ENCODE measurements at places on chromosomes 2 and 18.

DNA sequence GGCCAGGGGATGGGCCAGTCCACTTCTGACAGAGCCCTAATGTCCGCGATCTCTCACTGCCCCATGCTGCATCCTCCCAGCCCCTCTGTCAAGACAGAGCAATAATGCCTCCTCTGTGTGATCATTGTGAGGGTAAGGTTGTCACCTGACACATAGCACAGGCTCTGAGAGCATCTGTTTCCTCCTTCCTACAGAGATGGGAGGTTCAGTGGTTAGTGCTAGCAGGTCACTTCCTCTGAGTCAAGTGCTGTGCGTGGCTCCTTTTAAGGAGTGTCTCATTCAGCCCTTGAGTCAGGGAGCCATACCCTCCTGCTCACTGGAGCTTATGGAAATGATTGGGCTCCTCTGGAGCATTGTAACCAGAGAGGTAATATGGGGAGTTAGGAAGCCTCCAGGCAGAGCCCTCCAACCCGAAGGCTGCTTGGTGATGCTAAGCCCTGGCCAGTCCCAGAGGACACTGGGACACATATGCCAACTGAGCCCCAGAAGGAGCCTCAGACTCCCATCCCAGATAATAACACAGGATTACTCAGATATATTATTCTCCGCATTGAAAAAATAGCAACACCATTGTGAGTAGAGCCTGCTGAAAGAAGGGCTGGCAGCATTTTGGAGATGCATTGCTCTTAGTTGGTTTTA, 189.0 kb downstream of the GALNT1 start:
- DNase-seq = no peak

DNA sequence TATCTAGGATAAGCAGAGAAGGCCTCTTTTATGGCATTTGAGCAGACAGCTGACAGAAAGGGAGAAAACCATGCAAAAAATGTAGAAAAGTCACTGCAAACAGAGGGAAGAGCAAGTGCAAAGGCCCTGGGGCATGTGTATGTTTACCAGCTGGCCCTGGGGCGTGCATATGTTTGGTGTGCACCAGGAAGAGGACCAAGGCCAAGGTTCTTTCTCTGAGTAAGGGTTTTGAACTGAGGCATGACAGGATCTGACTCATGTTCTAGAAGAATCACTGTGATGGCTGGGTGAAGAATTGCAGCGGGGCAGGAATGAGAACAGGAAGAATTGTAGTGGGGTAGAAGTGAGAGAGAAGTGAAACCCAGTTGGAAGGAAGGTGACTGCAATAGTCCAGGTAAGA, 69.6 kb downstream of the STEAP3 start:
- DNase-seq = no peak

DNA sequence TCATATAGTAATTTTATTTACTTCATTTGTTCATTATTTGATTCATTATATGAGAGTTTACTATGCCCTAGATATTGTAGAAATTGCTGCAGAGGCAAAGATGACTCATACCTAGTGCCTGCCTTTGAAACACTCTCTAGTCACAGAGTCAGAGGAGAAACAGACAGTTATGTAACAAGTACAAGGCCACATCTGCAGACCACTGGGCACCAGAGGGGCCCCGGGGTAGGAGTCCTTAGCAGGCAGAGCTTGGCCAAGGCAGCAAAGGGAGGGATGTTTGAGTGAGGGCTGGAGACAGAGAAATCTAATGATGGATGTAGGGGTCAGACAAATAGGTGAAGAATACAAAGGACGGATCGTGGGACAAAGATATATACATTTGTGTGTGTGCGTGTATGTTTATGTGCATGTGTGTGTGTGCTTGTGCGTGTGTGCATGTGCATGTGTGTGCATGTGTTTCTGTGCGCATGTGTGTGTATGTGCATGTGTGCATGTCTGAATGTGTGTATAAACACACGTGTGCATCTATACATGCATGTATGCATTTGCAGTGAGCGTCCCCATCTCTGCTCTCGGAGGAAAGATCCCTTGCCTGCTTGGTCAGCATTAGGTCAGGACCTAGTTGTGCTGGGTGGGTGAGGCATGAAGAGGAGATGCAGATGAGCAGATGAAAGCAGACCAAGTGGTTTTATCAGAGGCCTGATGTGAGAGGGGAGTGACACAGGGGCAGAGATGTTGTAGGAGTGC, 170.6 kb upstream of the MYT1L start:
- no peak for DNase-seq

GRCh38 chr2:112108178-112108832, 29.9 kb upstream of the FBLN7 start:
- DNase-seq = no peak

DNA sequence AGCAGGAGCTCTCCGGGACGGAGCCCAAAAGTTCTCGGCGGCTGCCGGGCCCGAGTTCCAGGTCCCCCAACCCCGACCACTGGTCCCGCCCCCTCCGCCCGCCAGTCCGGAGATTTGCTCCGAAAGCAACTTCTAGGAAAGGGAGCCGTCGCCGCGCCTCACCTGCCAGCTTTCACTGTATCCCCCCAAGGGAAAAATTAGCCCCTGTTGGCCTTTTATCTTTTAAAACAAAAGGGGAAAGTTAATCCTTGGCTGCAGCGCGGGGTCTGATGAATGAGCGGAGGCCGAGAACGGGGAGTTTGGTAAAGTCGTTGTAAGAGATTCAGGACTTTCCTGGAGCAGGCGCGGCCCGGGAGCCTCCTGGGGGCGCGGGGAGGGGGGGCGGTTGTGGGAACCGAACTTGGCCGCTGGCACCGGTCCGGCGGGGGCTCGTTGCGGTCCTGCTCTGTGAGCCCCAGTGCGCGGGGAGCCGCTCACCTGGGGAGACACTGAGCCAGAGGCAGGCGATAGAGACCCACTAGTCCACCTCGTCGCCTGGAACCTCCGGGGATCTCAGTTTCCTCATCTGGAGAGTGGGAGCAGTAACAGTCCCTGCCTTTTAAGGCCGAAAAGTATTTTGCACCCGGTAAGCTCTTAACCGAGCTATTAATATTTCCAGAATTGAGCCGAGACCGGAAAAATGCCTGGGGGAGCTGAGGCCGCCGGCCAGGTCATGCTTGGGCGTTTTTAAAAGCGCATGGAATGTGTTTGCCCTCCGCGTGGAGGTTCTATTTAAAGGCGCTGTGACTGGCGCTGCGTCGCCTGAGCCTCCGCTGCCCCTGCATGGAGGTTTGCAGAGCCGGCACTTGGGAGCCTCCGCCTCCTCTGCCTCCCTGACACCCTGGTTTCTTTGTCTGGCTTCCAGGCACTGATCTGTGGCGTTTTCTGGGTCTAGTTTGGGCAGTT, 1.1 kb downstream of the EFHD1 start:
- peak; percentile 14 for DNase-seq

GRCh38 chr2:196233021-196233804, 61.8 kb upstream of the STK17B start:
- DNase-seq = peak; percentile 89

DNA sequence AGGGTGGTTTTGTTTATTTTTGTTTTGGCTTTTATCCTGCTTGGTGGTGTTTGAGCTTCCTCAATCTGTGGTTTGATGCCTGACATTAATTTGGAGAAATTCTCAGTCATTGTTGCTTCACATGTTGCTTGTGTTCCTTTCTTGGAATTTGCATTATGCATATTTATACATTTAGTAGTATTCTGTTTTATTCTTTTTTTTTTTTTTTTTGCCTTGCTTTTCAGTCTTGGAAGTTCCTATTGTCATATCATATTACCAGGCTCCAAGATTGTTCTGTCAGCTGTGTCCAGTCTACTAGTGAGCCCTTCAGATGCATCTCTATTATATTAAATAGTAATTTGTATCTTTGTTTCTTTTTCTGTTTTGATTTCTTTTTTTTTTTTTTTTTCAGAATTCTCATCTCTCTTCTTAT, 77.0 kb downstream of the EPC2 start:
- DNase-seq = peak; percentile 56

DNA sequence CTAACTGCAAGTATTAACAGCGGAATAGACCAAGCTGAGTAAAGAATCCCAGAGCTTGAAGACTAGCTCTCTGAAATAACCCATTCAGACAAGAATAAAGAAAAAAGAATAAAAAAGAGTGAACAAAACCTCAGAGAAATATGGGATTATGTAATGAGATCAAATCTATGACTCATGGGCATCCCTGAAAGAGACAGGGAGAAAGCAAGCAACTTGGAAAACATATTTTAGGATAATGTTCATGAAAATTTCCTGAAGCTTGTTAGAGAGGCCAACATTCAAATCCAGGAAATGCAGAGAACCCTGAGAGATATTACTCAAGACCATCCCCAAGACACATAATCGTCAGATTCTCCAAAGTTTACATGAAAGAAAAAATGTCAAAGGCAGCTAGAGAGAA, 17.3 kb downstream of the PFN4 start:
- DNase-seq = peak; percentile 46

GRCh38 chr2:157475722-157476390, 32.0 kb upstream of the CYTIP start:
- DNase-seq = no peak

DNA sequence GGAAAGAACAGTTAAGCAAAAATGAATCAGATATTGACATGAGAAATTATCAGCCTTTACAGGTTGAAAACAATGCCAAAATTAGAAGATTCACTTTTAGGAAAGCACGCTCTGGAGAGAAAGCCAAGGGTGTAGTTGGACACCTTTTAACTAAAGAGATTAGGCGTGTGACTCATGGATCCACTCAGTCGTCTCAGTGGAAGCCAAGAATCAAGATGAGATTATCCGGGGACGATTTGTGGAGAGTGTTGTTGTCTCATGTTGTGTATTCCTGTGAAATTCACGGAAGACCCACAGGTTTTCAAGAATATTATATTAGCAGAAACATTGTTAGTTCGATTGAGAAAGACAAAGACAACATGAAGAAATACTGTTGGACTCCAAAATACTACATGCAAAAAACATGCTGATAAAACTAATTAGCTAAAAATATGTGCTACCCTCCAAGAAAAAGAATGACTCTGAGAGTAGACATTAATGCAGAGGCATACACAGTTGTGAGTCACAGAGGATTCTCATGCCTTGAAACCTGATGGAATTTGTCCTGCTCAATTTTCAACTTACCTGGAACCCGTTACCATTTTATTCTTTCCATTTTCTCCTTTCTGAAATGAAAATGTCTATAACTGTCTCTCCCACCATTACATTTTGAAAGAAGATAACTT, 192.1 kb upstream of the RND3 start:
- peak; percentile 37 for DNase-seq

DNA sequence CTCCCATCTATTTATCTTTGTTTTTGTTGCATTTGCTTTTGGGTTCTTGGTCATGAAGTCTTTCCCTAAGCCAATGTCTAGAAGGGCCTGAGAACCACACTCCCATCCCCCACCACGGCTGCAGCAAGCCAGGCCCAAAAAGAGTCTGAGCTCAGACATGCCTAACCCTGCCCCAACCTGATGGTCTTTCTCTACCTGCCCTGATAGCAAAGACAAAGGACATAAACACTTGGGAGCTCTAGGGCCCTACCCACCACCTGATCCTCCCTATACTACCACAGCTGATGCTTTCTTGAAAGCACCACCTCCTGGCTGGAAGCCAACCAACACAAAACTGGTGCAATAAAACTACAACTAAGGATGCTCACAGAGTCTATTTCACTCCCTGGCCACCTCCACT, 233.4 kb downstream of the WDR7 start:
- DNase-seq = no peak

DNA sequence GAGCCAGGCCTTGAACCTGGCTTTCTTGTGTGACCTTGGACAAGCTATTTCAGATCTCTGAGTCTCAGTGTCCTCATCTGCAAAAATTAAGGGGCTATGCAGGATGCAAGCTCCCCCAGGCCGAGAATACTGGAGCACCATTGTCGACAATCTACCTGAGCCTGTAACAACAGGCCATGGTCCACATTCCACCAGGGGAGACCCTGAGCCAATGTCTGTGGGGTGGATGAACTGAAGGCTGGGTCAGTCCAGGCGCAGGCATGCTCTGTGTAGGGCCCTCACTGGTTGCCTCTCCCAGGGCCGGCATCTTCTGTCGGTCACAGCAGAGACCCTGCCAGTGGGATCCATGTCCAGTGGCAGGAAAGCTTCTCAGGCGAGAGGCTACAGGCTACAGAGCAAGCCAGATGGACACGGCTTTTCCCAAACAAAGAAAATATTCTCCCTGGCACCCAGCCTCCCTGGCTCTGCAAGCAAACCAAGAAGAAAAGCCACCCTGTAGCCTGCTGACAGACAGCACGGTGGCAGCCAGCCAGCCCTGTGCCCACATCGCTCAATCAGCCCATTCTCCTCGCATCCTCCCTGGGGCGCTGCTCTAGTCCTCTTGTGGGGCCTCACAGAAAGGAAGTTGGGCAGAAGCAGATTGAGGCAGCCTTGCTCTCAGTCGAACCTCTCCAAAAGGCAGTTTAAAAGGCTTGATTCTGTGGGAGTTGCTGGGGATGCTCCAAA, 48.7 kb upstream of the FZD7 start:
- DNase-seq = no peak

- no peak for DNase-seq
Observed at GRCh38 chr2:12857891-12858290, 141.2 kb downstream of the TRIB2 start.

DNA sequence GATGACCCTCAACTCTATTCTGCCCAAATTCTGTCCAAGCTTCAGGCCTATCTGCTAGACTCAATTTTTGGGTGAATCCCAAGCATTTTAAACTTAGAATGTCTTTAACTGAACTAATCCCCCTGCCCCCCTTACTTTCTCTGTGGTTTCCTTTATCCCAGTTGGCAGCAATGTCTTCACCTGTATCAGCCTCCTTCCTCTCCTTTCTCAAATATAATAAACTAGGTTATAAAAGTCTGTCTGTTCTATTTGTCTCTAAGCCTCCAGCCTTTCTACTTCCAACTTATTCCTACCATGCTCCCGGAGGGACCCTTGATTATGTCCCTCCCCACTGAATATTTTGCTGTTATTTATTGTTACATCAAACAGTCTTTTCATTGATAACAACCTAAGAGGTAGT, 375.5 kb upstream of the TRIB2 start:
- no peak for DNase-seq

DNA sequence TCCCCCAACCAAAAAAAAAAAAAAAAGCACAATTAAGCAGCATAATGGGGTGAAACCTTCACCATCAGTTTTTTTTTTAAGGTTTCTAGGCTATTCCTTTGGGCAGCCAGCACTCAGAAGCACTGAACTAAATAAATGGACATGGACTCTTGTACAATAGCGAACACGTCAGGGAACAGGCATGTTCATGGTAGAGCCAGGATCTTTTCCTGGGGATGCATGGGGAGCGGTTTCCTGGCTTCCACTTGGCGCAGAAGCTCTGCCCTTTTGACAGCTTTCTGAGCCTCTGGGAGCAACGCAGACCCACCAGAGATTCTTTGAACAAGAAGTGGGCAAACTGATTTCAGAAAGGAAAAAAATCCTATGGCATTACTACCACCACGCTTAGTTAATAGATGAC, 35.0 kb downstream of the ALPK2 start:
- peak; percentile 49 for DNase-seq

DNA sequence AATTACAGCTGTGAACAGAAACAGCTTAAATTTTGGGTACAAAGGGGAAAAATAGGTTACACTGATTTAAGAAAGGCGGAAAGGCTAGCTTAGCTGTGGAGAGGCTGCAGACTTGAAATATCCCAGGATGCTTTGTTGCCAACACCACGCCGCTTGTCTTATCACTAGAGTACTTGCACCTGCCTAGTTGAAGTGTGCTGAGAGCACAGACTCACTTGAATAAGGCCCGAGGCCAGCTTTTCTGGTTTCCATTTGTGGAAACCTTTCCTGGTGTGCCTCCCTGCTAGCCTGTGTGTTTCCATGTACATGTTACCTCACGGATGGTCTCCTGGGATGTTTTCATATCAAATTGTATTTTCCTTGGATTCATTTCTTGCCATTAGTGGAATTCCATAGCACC, 3.2 kb downstream of the CABLES1 start:
- DNase-seq = no peak

- DNase-seq = peak; percentile 75
Observed at GRCh38 chr2:160952464-160953254, 207.6 kb upstream of the TANK start.

GRCh38 chr18:64037812-64038414, 68.0 kb downstream of the SERPINB8 start:
- DNase-seq = peak; percentile 22

All from AG10803 (cell line).